Bronchial epithelial cell (primary cell): ENCODE measurements at places on chromosomes 5 and 9. TPM values are rescaled to one million over a fixed set of nuclear protein-coding genes. Genes with fewer than 3 reads are reported as not detected.

- no peak for DNase-seq
Observed at GRCh38 chr5:1685066-1685465, 114.6 kb downstream of the MRPL36 start.

FOXD4L4 gene
- under 0.01 and 0.26 TPM in 2 replicates for total RNA-seq

DNA sequence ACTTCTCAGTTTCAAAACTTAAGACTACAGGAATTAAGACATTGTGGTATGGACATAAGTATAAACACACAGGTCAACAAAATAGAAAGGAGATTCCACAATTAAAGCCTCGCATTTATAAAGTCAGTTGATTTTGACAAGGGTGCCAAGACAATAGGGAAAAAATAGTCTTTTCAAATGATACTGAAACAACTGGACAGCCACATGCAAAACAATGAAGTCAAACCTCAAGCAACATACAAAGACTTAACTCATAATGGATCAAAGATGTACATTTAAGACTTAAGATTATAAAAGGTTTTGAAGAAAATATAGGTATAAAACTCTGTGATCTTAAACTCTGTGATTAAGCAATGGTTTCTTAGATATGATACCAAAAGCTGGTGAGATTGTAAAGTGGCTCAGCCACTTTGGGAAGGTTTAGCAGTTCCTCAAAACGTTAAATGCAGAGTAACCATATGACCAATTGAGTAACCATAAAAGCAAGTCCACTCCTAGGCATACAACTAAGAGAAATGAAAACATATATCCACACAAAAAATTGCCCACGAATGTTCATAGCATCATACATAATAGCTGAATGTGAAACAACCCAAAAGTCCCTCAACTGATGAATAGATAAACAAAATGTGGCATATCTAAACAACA is 22.0 kb downstream of the HINT1 start:
- DNase-seq: no peak

DNA sequence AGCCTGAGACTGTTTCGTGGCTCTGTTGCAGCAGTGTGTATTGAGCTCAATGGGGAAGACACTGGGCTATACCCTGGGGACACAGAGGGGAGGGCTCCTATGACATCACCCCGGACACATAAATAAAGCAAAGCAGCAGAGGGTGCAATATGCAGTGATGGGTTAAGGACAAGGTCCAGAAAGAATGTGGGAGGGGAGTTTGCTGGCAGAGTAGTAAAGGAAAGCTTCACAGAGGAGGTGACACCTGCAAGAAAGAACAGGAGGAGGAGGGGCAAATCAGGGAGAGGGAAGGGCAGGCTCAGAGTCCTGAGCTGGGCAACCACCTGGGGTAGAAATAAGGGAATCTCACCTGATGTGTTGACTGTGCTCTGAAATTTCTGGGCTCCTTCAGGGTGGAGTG is 35.3 kb upstream of the CDKN2AIPNL start:
- no peak for DNase-seq

DNA sequence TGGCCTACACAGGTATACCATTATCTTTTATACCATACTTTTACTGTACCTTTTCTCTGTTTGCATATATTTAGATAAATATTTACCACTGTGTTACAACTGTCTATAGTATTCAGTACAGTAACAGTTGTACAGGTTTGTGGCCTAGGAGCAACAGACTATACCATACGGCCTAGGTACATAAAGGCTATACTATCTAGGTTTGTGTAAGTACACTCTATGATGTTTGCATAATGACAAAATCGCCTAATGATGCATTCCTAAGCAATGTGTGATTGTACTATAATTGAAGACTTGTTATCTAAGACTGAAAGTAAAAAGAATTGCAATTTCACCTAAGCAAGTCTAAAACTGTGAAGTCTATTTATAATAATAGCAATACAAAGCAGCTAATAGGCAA is 3.9 kb downstream of the C9orf72 start:
- peak; percentile 94 for DNase-seq
